K562 (cell line): ENCODE measurements at places on chromosomes 5 and 9. TPM values are rescaled to one million over a fixed set of nuclear protein-coding genes. Genes with fewer than 3 reads are reported as not detected.

The TMC1 gene
- not detected in 2 replicates for total RNA-seq

The OTP gene
- 0.16 TPM in 2 replicates for total RNA-seq

GRCh38 chr5:16544607-16545374 lies 72.0 kb downstream of the RETREG1 start:
- no peak for DNase-seq
- H3K36me3 ChIP-seq, result no peaks in the 10 kb centered on the region
- H3K4me3 ChIP-seq, result no peak overlapping the region
- no peak overlapping the region for H3K27ac ChIP-seq
- peaks cover 6% of the 10 kb centered on the region for H3K27me3 ChIP-seq
- H3K4me1 ChIP-seq, result no peaks in the 10 kb centered on the region

The OR13C3 gene
- total RNA-seq, result not detected in 2 replicates

The PCDHA9 gene
- not detected in 2 replicates for total RNA-seq

GRCh38 chr5:59756373-59757035 lies 137.0 kb downstream of the PDE4D start:
- H3K4me1 ChIP-seq, result no peaks in the 10 kb centered on the region
- no peaks in the 10 kb centered on the region for H3K27me3 ChIP-seq
- H3K27ac ChIP-seq, result no peak overlapping the region
- no peak for DNase-seq

The PCSK1 gene
- total RNA-seq, result not detected in 2 replicates

The HAVCR2 gene
- total RNA-seq, result not detected in 2 replicates

GRCh38 chr5:143757116-143757515 lies 54.8 kb upstream of the HMHB1 start:
- H3K4me1 ChIP-seq, result no peaks in the 10 kb centered on the region
- no peak overlapping the region for H3K4me3 ChIP-seq
- DNase-seq, result no peak
- H3K27ac ChIP-seq, result no peak overlapping the region
- H3K36me3 ChIP-seq, result no peaks in the 10 kb centered on the region

- H3K4me3 ChIP-seq, result no peak overlapping the region
- no peak for DNase-seq
- H3K27me3 ChIP-seq, result no peaks in the 10 kb centered on the region
- no peak overlapping the region for H3K27ac ChIP-seq
- no peaks in the 10 kb centered on the region for H3K4me1 ChIP-seq
Measured at GRCh38 chr9:16304301-16304700, 566.2 kb downstream of the BNC2 start.

DNA sequence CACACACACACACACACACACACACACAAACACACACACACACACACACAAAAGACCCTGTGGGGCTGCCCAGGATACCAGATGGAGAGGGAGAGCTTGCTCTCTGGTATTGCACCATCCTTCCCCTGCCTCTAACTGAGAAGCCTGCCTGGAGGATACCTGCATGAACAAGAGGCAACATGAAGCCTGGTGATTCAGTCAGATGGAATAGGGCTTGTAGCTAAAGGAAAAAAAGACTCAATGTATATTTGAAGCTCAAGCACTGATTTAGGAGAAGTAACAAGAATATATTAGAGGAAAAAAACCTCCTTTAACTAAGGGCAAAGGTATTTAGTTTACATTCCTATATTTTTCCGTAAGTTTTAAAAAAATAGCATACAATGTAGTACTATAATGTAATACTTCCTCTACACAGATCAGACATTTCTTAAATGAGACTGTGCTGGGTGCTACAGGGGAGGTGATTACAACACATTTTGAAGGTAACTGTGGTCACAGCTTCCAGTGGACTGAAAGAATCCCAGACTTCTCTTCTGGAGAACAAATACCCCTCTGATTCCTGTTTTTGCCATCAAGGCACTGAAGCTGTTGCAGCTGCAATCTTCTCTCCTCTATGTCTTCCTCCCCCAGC lies 169.3 kb downstream of the DCP2 start:
- H3K4me1 ChIP-seq, result no peaks in the 10 kb centered on the region
- DNase-seq, result no peak
- no peak overlapping the region for H3K27ac ChIP-seq
- no peaks in the 10 kb centered on the region for H3K36me3 ChIP-seq
- peaks cover 22% of the 10 kb centered on the region for H3K27me3 ChIP-seq

The OR1L4 gene
- total RNA-seq, result not detected in 2 replicates

GRCh38 chr9:18849270-18849669 lies 183.7 kb downstream of the SAXO1 start:
- no peak overlapping the region for H3K4me3 ChIP-seq
- DNase-seq, result no peak
- no peaks in the 10 kb centered on the region for H3K4me1 ChIP-seq
- H3K27ac ChIP-seq, result no peak overlapping the region

DNA sequence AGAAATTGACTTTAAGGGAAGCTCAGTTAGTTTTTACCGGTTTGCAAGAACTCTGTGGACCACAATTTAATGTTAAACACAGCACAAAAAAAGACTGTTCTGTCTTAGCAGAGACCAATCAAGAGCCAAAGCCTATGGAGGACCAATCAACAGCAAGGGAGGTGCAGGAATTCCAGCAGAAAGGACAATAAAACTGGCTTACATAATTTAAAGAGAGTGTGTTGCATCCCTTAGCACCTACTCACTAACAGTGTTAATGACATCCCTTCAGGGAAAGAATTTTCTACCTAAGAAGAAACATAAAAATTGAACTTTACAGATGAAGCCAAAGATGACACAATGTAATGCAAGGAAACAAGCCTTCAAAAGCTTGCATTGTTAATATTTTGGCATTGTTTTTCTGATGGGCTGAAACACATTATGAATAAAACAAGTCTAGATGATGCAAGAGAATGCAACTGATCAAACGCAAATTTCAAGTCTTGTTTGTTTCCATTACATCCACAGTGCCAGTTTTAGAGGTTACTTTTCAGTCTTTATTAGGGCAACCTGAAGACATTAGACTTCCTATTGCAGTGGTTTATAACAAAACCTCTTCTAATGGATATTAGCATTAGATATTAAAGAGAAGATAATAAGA lies 111.3 kb upstream of the FST start:
- no peaks in the 10 kb centered on the region for H3K4me1 ChIP-seq
- H3K36me3 ChIP-seq, result no peaks in the 10 kb centered on the region
- H3K27me3 ChIP-seq, result no peaks in the 10 kb centered on the region
- H3K27ac ChIP-seq, result no peak overlapping the region
- DNase-seq, result no peak
- no peak overlapping the region for H3K4me3 ChIP-seq

- H3K27ac ChIP-seq, result no peak overlapping the region
- no peaks in the 10 kb centered on the region for H3K27me3 ChIP-seq
- DNase-seq, result no peak
- peaks cover 50% of the 10 kb centered on the region for H3K4me1 ChIP-seq
- no peak overlapping the region for H3K4me3 ChIP-seq
- H3K36me3 ChIP-seq, result no peaks in the 10 kb centered on the region
Measured at GRCh38 chr5:68409259-68409658, 193.7 kb downstream of the PIK3R1 start.

DNA sequence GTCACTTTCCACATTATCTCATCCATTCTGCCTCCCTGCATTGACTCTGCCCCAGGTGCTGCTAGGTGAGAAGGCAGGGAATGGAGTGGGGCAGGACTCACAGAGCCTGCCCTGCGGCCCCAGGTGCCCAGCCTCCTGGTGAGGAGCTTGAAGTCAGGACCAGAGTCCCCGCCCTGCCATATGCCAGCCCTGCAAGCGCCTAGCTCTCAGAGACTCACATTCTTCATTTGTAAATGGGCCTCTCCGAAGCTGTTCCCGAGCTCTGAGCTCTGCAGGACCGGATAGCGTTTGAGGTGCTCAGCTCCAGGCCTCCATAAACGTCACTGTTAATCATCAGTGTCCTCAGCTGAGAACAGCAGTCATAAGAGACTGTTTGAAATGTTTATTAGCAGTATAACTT lies 75.1 kb upstream of the STXBP1 start:
- no peak overlapping the region for H3K4me3 ChIP-seq
- no peaks in the 10 kb centered on the region for H3K27me3 ChIP-seq
- no peak overlapping the region for H3K27ac ChIP-seq
- no peak for DNase-seq

DNA sequence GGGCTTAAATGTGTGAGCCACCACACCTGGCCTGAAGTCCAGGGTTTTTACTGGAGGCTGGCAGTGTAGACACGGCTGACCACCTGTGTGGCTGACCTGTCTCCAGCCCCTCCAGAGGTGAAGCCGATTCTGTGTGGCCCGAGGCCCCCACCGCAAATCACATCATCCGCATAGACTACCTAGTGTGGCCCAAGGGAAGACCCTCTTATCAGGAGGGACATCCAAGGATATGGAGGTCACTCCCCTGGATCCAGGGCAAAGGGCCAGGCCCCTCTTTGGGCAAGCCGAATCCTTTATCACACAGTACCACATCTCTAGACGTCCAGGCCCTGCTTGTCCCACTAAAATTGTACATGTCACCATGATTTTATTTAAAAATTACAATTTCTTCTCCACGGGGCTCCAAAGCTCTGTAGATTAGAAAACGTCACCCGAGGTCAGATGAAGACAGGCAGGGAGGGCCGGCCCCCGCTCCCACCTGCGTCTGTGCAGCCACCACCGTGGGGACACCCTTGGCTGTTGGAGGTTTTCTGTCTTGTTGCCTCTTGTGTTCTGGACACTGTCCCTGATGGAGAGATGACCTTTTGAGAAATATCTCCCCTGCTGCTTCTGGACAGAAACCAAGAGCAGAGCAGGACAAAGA lies 20.1 kb downstream of the LAMC3 start:
- no peaks in the 10 kb centered on the region for H3K36me3 ChIP-seq
- H3K4me3 ChIP-seq, result no peak overlapping the region
- DNase-seq, result no peak
- H3K27ac ChIP-seq, result no peak overlapping the region

DNA sequence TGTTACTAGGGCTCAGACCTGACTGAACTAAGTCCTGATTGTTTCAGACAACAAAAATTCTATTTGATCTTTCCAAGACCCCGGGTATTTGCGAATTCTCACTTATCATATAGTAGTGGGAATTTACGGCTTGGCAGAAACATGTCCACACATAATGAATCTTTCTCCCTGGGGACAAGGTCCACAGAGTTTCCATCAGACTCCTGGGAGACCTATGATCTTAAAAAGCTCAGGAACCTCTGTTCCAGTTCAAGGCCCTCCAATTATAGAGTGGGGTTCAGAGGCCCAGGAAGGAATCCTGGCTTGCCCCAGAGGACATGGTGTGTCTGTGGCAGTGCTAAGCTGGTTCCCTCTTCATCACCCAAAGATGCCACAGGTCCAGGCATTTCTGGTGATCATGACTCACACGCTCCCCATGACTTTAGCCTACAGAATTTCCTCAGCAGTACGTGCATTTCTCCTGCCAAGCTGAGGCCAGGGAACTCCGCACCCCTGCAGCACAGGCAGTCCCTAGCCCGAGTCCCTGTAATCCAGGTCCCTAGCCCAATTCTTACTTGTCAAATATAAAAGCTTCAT lies 12.6 kb downstream of the RAPGEF1 start:
- no peak for DNase-seq
- H3K4me1 ChIP-seq, result no peaks in the 10 kb centered on the region
- no peaks in the 10 kb centered on the region for H3K27me3 ChIP-seq
- H3K4me3 ChIP-seq, result no peak overlapping the region

DNA sequence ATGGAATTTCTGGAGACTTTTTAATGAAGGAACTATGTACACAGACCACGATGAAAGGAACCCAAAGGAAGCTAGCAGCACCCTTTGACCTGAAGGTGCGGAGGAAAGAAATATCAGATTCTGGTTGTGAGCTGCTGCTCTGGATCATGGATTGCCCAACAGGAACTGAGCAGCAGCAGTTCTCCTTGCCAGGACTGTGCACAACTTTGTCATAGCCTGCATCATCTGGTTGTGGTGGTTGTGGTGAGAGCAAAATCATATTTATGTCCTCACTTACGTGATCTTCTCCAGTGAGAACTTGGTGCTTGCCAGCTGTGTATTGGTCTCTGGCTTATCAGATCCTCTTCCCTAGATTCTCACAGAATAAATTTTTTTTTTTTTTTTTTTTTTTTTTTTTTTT lies 70.7 kb upstream of the LPAR1 start:
- H3K4me1 ChIP-seq, result no peaks in the 10 kb centered on the region
- H3K4me3 ChIP-seq, result no peak overlapping the region
- no peak overlapping the region for H3K27ac ChIP-seq
- no peak for DNase-seq
- H3K36me3 ChIP-seq, result no peaks in the 10 kb centered on the region
- H3K27me3 ChIP-seq, result no peaks in the 10 kb centered on the region

DNA sequence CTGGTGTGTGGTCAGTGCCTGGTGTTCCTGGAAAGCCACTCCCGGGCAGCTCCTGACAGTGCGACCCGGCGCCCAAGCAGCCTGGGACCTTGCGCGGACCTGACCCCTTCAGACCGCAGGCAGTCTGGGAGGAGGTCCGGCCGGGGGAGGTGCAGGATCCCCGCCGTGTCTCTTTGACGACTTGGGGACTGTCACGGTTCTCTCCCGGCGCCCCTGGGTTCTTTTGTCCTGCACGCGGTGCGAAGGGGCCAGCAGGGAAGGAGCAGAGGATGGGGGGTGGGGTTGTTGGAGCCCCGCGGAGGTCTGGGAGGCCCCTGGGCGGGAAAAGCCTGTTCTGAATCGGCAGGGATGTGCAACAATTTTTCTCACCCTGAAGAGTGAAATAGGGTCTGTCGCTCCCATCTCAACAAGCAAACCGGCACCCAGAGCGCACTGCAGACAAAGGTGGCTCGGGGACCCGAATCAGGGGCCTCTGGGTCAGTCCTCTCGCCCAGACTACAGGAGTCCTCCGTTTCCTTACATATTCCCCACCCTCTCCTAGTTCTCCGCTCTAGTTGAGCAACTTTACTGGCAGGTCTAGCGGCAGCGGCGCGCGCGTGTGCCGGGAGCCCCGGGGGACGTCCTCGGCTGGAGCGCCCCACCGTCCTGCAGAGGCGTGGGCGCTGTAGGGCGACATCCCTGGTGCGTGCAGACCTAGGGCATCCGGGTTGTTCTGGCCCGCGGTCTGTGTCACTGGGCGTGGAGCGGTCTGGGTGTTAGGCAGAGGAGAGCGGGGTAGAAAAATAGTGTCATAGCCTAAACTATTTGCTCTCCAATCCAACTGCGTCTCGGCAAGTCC lies 1.2 kb downstream of the VCAN start:
- H3K36me3 ChIP-seq, result no peaks in the 10 kb centered on the region
- H3K4me1 ChIP-seq, result peaks cover 5% of the 10 kb centered on the region; the same call in 1 of the 3 replicates
- H3K4me3 ChIP-seq, result peak overlapping the region; percentile 40; the same call in 1 of the 2 replicates
- H3K27ac ChIP-seq, result no peak overlapping the region
- peaks cover 25% of the 10 kb centered on the region for H3K27me3 ChIP-seq
- peak; percentile 16 for DNase-seq

The SLC30A5 gene
- 52.8 and 54.6 TPM in 2 replicates for total RNA-seq

DNA sequence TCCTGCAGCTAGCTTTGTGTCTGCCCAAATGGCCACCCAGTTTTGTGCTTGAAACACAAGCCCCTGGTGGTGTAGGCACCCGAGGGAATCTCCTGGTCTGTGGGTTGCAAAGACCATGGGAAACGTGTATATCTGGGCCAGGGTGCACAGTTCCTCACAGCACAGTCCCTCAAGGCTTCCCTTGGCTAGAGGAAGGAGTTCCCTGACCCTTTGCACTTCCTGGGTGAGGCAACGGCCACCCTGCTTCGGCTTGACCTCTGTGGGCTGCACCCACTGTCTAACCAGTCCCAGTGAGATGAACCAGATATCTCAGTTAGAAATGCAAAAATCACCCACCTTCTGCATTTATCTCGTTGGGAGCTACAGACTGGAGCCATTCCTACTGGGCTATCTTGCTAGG lies 865.0 kb upstream of the ACO1 start:
- H3K27ac ChIP-seq, result no peak overlapping the region
- H3K4me1 ChIP-seq, result no peaks in the 10 kb centered on the region
- no peak overlapping the region for H3K4me3 ChIP-seq
- H3K27me3 ChIP-seq, result no peaks in the 10 kb centered on the region
- no peak for DNase-seq

GRCh38 chr5:159178978-159179377 lies 30.4 kb downstream of the RNF145 start:
- peaks cover 69% of the 10 kb centered on the region; the same call in 2 of the 3 replicates for H3K36me3 ChIP-seq
- no peaks in the 10 kb centered on the region for H3K27me3 ChIP-seq
- H3K27ac ChIP-seq, result peak overlapping the region; percentile 60; the same call in 2 of the 3 replicates
- no peaks in the 10 kb centered on the region for H3K4me1 ChIP-seq
- no peak overlapping the region for H3K4me3 ChIP-seq
- peak; percentile 30 for DNase-seq
